ENCODE measurements at places on chromosomes 1 and 21. TPM values are rescaled to one million over a fixed set of nuclear protein-coding genes. Genes with fewer than 3 reads are reported as not detected.

GRCh38 chr1:92030656-92031107 is 897 bp downstream of the EPHX4 start:
- DNase-seq, result no peak

DNA sequence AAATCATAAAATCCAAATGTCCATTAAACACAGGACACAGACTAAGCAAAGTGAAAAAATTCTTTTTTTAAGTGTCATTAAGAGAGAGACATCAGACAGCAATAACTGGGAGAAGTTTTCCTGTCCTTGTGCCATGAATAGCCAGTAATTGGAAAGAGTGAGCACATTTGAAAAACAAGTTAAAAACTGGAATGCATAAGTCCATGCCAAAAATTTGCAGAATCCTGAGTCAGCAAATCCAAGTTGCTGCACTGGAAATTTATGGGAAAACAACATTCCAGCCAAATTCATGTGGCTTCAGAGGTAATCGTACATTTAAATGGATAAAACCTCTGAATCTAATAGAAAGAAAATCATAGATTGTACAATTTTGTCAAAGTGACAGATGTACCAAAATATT is 291.4 kb downstream of the LRRC40 start:
- DNase-seq, result peak; percentile 57

Gene RIMS3
- 0.05 TPM for total RNA-seq

Gene SPATA17
- total RNA-seq, result 0.21 TPM

Gene SOD1
- 306 TPM for total RNA-seq

GRCh38 chr1:90190523-90190922 is 195.6 kb downstream of the ZNF326 start:
- DNase-seq, result no peak

- DNase-seq, result no peak
Observed at GRCh38 chr1:145758116-145758515, 38.8 kb downstream of the CD160 start.

Gene B3GALT5
- 0.69 TPM for total RNA-seq

Gene USH2A
- 0.02 TPM for total RNA-seq

Gene KAZN
- total RNA-seq, result 13.4 TPM

- DNase-seq, result no peak
Observed at GRCh38 chr1:97918961-97919360, 1.9 kb downstream of the DPYD start.

DNA sequence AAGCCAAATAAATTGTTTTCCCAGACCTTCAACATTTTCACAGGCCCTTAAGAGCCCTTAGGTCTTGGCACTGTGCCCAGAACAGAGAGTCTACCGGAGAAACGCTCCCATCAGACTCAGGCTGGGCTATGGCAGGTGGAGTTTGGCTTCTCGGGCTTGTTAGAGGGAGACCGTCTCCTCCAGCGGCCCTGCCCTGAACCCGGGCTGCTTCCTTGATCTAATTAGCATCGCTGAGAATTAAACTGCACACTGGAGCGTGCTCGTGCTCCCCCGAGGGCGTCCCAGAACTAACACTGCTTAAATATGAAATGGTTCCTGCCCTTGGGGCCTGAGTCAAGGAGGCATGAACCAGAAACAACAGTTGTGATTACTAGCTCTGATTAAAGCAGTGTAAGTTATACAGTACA is 634.4 kb downstream of the MATN1 start:
- no peak for DNase-seq

DNA sequence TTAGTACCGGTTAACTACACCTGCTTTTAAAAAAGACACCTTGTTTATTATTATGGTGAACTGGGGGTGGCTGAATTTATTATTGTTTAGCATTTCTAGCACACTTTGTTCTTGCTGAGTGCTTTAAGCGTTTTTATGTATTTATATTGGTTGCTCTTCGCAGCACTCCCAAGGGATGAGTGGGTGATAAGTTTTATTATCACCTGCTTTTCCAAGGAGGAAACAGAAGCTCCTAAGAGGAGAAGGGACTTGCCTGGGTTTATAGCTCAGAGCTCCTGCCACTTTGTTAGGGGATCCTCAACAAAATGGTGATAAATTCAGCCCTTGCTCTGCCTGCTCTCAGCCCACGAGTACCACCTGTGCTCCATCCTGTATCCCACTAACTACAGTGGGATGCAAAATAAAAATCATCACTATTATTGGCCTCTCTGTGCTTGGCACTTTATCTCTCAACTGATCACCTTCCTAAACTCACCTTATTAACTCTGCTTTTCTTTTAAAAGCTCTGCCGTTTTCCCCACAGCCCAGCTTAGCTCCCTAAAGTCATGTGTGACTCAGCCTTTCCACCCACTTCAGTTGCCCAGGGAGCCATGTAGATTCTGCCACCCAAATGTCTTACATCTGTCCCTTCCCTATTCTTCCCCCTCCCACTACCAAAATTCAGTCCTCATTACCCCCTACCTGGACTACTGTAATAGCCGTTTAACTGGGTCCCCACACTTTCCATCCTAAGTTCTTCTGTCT is 44.5 kb downstream of the BCL9 start:
- no peak for DNase-seq

GRCh38 chr1:185284116-185284515 is 32.9 kb downstream of the IVNS1ABP start:
- DNase-seq, result no peak

DNA sequence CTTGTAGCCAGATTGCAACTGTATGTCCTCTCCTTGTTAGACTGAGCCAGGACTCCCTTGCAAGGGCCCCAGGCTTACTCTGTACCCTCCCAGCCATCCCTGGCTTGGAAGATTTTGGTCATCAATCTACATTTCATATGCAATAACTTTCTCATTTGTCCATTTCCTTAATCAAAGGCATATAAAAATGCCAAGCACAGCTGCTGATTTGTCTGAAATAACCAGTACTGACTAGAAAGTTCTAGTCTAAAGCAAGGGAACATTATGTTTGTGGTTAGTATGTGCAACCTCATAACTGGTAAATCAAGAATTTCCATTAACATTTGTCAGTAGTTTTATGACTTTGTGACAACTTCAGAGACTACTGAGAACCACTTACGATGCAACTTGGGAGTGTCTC is 370.2 kb downstream of the ST6GALNAC3 start:
- no peak for DNase-seq

Gene CRYAA
- total RNA-seq, result not detected

DNA sequence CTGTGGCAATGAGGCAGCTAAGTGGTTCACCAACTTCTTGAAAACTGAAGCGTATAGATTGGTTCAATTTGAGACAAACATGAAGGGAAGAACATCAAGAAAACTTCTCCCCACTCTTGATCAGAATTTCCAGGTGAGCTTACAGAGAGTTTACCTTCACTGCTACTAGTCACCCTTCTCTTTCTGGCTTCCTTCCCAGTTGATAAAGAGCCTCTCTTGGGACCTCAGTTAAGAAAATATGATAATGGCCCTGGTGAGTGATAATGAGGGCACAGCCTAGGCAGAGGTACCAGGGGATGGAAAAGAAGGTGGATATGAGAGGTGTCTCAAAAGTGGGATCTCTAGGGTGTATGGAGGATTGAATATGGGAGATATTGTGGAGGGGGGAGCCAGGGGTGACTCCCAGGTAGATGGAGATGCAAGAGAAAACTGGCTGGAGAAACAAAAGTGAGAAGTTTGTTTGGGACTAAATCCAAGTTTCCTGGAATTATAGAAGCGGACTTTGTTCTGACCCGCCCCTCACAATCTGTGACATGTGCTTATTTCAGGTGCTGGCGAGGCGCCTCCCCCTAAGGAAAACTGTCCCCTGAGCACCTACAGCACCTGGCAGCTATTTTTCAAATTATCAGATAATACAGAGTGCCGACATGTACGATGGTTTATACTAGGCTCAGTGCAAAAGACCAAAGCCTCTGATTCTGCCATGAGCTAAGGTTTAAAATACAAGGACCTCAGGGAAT is 13.7 kb downstream of the MTARC2 start:
- DNase-seq, result no peak

- DNase-seq, result no peak
Observed at GRCh38 chr1:173222149-173223030, 15.3 kb upstream of the TNFSF4 start.
